ENCODE measurements at places on chromosomes 7 and 10.

DNA sequence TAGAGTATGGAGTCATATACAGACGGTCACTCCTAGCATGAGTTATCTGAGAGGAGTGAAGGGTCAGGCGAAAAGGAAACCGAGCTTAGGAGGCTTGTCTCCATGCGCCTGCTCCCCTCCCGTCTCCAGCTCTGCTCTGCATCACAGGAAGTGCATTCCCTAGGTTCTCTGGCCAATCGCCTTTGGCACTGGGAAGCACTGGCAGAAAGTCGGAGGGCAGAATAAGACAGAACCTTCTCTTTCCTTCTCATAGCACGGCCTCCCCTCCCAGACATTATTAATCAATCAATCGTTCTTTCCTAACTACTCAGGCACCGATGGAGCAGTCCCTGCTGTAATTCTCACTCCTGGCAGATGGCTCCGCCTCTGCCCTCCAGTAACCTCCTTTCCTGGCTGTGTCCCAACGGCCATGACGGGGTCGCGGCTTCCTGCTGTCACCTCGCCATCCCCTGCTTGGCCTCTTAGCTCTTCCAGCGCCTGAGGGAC, 177.1 kb downstream of the FRMD4A start:
- no peak for DNase-seq

- no peak for DNase-seq
Observed at GRCh38 chr10:35565602-35566081, 39.5 kb upstream of the GJD4 start.

DNA sequence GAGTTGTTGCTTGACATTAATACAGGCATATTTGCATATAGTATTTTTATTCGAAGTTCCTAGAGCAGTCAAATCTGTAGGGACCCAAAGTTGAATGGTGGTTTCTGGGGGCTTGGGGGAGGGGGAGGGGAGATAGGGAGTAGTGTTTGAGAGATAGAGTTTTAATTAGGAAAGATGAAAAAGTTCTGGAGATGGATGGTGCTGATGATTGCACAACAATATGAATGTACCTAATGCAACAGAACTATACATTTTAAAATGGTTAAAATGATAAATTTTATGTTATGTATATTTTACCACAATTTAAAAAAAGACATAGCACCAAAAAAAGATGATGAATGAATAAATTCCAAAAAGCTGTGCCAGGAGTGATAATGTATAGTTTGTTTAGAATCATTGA, 41.8 kb downstream of the STK31 start:
- no peak for DNase-seq

DNA sequence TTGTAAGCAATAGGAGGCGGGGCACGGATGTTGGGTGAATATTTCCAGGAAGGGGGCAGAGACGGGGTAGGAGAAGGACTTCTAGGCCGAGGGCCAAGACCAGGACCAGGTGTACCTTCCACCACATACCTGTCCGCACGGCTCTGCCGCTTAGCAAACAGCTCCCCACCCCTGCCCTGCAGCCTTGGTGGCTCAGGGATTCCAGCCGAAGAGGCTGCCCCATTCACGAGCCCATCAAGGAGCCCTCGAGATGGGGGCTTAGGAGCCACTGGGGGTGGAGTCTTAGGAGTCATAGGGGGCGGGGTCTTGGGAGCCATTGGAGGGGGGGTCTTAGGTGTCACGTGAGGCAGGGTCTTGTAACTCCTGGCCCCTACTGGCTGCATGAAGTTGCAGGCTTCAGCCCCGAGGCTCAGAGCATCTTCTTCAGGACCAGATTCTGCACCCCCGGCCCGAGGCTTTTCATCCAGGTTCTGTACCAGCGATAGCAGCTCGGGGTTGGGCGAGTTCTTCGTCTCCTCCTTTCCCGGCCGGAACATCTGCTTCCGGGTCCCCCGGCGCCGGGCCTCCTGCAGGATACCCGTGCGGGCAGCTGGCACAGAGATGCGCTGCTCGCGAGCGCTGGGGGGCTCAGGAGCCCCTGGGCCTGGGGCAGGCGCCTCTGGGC, 6.1 kb upstream of the MYOZ1 start:
- DNase-seq, result no peak

DNA sequence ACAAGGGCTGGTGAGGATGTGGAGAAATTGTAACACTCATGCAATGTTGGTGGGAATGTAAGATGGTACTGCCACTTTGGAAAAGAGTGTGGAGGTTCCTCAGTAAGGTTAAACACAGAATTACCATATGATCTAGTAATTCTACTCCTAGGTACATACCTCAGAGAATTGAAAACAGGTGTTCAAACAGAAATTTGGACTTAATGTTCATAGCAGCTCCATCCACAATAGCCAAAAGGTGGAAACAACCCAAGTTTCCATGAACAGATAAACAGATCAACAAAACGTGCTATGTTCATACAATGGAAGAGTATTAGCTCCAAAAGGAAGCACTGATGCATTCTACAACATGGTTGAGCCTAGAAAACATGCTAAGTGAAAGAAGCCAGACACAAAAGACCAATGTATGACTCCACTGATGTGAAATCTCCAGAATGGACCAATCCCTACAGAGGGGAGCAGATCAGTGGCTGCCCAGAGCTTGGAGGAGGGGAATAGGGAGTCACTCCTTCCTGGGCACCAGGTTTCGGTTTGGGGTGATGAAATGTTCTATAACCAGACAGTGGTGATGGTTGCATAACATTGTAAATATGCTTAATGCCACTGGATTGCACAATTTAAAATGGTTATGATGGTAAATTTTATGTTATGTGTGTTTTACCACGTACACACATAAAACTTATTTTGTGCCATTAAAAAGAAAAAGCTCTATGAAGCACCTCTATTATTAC, 5.7 kb upstream of the WDR86 start:
- DNase-seq, result no peak

- DNase-seq, result no peak
Observed at GRCh38 chr7:151119902-151120301, 33.6 kb downstream of the AGAP3 start.

- DNase-seq, result peak; percentile 1
Observed at GRCh38 chr10:69215405-69216171, 4.5 kb upstream of the HKDC1 start.

DNA sequence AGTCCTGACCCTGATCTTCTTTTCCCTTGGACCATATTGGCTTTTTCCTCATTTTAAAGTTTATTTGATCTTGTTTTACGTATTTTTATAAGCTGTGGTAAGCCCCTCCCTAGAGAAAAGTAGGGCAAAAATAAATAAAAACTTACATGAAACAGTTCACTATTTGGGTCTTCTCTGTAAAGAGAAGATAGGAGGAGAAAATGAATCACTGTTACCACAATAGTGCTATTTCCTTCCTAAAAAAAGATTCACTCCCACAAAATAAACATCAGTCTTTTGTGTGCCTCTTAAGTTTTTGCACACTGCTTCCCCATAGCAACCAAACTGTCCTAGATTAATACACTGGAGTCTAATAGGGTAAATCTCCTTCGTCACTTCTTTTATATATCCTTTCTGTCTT, 1.4 kb upstream of the SVIL start:
- DNase-seq, result no peak

DNA sequence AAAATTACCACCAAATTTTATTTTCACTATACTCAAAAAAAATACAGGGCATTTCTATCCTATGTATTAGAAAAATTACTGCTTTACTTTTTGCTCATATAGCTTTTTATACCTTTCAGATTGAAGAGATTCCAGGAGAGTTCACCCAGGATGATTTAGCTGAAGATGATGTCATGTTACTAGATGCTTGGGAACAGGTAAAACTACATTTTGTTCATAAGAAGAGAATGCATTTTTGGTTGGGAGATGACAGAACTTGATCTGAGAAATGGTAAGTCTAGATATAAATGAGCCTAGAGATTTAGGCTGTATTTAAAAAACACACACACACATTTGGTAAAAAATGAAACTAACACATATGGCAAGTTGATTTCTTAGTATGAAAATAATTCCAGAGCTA, 38.1 kb upstream of the ARL4A start:
- DNase-seq, result no peak

- DNase-seq, result peak; percentile 55
Observed at GRCh38 chr7:73738220-73738611, 386 bp downstream of the ABHD11 start.

GRCh38 chr7:92671505-92672169, 81.4 kb upstream of the FAM133B start:
- DNase-seq, result no peak

- peak; percentile 17 for DNase-seq
Observed at GRCh38 chr10:104255311-104255981, 754 bp downstream of the GSTO1 start.

DNA sequence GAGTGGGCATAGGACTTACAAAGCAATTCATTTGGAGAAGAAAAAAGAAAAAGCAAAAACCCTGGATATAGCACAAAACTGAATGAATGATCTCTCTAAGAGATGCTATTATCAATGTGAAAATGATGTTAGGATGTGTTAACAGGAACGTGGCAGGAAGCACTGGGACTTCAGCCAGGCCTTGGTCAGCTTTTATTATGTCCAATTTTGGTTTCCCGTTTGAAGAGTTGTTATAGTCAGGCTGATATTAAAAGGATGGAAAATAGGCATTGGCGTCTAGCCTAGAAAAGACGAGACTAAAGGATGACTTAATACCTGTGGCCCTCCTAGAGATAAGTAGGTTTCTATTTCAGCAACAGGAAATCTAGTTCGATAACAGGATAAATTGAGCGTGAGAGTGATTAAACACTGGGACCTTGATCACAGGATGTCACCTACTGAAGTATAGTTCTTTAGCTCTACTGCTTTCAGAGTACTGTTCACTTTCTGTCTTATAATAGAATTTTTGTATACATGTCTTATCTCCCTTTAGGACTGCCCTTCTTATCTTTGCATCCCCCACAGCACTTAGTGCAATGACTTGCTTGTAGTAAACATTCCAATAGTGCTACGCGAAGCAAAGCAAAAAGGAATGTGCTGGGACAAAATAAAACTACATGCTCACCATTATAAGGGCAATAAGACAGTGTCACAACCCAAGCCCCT, 99.8 kb upstream of the AGBL3 start:
- DNase-seq, result peak; percentile 70

DNA sequence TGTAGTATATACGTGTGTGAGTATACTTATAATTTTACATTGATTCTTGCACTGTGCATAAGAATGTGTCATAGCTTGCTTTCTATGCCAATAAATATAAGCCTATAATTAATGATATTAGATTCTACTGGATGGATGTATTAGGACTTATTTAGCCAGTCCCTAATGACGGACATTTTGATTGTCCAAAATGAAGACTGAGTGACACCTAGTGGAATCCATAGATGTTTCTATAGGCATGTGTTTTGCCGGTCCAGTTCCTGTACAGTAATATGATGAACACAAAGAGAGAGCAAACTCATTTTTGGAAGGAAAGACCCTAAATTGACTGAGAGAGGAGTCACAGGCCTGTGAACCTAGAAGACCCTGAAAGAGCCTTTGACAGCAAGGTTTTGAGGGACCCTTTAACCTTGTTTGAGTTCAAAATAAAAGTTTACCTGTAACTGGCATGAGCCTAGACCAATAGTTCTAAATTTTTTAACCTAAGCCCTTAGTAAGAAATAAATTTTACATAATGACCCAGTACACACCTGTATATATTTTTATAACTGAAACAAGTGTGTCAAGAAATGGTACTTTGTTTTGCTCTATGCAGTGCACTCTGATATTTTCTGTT, 42.4 kb upstream of the AGBL3 start:
- DNase-seq, result peak; percentile 53

DNA sequence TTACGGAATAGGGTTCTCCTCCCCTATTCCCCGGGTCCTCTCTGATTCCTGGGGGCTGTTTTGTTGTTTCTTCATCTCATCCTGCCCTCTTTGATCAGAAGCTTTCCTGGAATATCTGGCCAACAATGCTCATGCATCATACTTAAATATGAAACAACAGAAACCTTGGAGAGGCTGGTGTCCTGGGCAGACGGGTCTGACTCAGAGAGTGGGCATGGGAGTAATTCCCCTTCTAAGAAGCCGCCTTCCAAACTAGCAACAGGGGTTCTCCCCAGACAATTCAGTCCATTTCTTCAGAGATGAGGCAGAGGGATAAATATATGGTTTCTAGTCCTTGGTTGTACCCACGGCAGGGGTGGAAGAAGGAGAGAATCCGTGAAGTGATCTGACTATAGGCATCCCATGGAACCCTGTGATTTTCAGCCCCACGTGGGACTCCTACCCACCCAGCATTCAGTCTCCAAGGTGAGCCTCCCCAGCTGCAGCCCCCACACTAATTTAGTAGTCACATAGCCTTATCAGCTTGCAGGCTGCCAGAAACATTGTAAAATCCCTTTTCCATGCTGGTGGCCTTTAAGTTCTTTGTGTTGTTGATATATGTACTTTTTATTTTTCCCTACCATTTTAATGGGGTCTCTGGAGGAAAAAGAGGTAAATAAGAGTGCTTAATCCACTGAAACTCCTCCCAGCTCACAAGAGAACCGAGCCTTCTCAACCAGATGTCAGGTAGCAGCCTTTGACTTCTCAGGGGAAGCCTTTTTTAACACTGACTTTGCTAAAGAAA, 119.2 kb downstream of the SFMBT2 start:
- DNase-seq, result no peak

DNA sequence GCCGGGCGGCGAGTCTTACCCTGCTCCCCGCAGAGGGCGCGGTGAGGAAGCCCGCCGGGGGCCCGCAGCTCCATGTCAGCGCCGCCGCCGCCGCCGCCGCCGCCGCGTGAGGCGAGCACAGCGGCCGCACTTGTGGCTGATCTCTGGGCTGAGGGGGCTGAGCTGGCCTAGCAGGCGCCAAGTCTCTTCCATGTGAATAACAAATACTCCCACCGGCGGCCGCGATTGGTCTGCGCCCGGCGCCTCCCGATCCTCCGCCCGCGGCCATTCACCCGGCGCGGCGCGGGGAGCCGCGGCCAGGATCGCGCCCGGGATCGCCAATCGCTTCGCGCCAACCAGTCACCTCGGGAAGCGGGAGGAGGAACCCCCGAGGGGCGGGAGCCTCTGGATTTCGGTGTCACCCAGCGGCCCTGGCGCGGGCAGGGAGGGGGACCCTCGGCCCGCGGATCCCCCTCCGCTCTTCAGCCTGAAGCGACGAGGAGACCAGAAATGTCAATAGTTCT, at the start of gene GRM8:
GRM8 (minus strand) TSS at position 164 of the 503 bp plus-strand sequence.
- DNase-seq, result peak; percentile 37

DNA sequence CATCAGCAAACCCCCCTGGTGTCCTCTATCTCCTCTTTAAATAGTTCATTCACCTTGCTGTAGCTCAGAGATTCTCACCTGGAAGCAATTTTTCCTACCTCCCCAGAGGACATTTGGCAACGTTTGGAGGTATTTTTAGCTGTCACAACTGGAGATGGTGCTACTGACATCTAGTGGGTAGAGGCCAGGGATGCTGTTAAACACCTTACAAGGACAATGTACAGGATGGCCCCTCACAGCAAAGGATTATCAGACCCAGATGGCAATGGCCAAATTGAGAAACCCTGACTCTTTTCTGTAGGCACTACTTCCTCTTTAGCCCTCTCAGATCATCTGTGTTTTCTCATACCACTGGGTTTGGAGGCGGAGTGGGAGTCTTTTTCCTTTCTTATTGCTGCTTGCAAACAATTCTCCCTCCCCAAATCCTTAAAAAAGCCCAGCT, 13.2 kb upstream of the TRA2A start:
- peak; percentile 73 for DNase-seq

GRCh38 chr10:2992401-2993198, 74.7 kb upstream of the PFKP start:
- no peak for DNase-seq
